ENCODE measurements at places on chromosomes 2 and 18. TPM values are rescaled to one million over a fixed set of nuclear protein-coding genes. Genes with fewer than 3 reads are reported as not detected.
A peak's percentile ranks its signal among the peaks of the same experiment; 100 is the strongest.

DNA sequence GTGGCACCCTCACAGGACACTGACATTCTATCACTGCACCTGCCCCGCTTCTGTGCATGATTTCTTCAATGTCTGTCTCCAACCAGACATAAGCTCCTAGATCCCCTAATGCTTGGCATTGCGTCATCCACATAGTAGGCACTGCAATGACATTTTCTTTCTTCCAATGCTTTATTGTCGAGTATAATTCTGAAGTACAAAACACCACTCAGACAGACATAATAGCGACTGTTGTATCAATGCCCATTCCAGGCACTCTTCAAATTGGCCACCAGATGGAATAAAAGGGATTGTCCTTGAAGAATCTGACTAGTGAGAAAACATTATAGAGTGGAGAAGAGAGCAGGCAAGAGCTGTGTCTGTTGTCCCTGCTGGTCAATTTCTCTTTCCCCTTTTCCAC is 89.0 kb downstream of the LPIN1 start:
- no peak for DNase-seq

DNA sequence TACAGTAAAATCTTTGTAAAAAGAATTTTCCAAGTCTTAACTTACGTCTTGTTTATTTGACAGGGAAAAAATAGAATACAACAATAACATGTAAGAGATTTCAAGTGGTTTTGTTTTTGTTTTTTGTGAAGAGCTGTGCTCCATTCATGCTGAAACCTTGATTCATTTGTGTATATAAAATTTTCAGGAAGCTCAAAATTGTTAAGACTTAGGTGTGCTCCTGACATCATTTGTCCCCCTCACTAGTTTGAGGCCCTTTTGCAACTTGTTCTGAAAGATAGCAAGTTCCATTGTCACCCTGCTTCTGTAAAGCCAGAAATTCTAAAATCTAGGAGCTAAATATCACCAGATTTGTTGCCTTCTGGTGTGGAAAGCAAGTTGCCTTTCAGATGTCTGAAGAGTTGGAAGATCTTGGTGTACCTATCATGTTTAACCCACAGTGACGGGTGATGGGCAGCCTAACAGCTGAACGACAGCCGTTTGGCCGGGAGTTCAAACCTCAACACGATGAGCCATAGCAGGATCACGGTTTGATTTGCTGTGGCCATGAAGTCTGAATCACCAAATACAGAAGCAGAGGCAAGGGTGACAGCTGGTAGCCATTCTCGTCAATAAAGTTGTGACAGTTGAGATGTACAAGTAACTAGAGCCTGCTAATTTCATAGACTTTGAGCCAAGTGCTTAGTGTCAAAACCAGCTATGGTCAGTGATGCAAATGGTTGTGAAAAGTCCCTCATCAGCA is 205.5 kb upstream of the SP5 start:
- DNase-seq = no peak

- no peak for DNase-seq
Measured at GRCh38 chr18:69401972-69402532, 1.4 kb downstream of the DOK6 start.

DNA sequence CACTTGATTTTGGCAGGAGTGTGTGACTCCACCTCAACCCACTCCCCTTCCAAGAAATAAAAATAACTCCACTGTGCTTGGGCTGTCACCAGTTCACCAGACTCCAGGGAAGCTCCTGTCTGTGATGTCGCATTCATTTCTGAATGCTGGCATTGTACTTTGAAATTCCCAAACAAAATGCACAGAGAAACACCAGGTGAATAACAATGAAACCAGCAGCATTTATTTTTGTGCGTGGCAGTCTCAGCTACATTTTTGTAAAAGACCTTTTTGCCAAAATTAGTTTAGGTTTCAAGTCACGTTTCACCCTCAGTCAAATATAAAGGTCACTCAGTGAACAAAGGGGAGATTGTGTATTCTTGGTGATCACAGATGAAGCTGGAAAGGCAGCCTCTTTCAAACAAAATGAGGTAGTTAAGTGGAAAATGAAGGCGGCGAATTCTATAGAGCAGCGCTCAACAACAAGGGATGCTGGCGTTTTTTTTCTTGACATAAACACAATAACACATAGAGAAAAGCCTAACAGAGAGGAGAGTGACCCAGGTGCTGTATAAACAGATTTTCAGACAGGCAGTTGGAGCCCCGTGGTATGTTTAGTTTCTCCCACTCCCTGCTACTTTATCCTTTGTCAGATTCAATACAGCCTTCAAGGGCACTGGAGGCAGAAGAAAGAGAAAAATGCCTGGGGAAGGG is 210.3 kb upstream of the GCFC2 start:
- no peak for DNase-seq

GRCh38 chr2:150517951-150518680 is 30.6 kb upstream of the RND3 start:
- DNase-seq = peak; percentile 84

DNA sequence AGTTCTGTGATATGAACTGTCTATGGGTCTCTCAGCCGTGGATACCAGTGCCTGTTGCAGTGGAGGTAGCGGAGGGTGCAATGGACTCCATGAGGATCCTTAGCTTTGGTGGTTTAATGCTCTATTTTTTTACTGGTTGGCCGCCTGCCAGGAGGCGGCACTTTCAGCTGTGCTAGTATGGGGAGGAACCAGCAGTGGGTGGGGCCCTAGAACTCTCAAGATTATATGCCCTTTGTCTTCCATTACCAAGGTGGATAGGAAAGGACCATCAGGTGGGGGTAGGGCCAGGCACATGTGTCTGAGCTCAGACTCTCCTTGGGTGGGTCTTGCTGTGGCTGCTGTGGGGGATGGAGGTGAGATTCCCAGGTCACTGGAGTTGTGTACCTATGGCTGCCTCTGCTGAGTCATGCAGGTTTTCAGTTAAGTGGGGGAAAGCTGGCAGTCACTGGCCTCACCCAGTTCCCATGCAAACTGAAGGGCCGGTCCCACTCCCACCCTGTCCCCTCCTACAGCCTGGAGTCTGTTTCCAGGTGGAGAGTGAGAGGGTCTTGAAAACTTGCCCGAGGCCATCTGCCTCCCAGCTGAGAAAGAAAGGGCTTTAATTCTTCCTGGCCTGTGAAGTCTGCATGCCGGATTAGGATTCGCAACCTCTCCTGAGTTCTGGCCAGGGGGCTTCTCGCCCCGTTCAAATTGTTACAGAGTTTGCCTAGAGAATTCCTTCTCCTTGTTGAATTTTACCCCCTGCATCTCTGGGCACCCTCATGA is 14.5 kb downstream of the KCNS3 start:
- no peak for DNase-seq

- DNase-seq = no peak
Measured at GRCh38 chr18:41842886-41843285, 112.1 kb upstream of the PIK3C3 start.

GRCh38 chr2:153004627-153005026 is 286.2 kb downstream of the ARL6IP6 start:
- no peak for DNase-seq

GRCh38 chr2:212921061-212921460 is 230.4 kb downstream of the IKZF2 start:
- no peak for DNase-seq

GRCh38 chr2:5392658-5393057 is 299.5 kb upstream of the SOX11 start:
- DNase-seq = no peak

DNA sequence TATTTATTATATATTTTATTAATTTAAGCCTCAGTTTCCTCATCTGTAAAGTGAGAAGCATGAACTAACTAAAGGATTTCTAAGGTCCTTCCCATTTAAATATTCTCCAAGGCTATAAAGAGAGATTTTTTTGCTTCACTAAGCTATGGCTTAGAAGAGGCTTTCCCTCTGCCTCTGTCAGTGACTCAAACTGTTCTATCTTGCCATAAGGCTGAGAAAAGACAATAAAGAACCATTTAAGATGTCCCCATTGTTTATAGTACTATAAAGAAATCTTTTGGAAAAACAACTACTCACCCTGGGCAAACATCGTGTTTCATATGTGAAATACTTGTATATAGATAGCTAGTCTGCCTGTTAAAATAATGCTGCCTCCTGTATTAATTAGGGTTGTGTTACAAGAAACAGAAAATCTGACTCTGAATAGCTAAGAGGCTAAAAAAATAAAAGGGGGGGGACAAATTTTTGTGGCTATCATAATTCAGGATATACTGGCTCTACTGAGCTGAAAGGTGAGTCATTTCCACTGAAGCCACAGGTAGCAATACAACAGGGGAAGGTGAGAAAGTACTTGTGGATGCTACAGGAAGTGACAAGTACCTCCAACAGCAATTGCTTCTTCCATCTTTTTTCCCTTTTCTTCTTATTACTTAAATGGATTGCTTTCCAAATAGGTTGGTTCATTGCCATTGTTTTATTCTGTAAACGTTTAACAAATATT is 25.4 kb downstream of the EPHA4 start:
- DNase-seq = no peak

- no peak for DNase-seq
Measured at GRCh38 chr2:67802291-67802690, 260.5 kb downstream of the C1D start.

GRCh38 chr2:65608916-65609315 is 176.5 kb upstream of the SPRED2 start:
- no peak for DNase-seq

CPLX4 gene
- not detected for total RNA-seq

GRCh38 chr2:200380091-200380561 is 73.6 kb downstream of the SPATS2L start:
- DNase-seq = peak; percentile 41

DNA sequence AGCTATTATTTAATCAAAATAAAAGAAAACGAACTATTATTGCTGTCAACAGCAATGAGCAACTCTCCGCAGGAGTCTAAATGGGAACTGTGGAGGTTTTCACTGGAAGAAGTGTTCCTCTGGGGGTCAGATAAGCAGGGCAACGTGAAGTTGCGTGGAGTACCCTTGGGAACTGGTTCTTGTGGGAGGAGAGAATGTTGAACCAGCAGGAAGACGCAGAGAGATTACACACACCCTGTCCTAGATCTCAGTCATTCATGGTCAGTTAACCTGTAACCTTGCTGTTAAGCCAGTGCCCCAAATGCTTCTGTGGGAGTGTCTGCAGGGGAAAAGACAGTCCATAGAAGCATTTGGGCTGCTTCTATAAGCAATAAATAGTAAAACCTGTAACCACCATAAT is 20.4 kb upstream of the CABLES1 start:
- peak; percentile 70 for DNase-seq

DNA sequence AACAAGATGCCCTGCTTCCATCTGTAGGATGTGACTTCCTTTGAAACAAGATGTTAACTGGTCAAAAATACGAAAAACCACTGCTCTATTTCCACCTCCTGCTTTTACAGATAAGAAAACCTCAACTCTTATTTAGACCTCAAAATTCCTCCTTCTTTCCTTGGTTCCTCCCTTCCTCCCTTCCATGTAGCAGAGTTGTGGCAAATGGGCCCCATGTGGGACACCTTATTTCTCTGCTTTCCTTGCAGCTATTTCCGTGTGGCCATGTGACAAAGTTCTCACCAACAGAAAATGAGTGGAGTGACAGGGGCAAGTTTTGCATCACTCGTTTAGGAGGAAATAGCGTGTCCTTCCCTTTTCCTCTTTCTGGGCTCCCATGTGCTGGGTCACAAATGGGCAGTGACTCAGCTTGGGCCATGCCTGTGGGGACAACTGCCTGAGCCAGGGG is 69.4 kb upstream of the SMAD2 start:
- DNase-seq = no peak

DNA sequence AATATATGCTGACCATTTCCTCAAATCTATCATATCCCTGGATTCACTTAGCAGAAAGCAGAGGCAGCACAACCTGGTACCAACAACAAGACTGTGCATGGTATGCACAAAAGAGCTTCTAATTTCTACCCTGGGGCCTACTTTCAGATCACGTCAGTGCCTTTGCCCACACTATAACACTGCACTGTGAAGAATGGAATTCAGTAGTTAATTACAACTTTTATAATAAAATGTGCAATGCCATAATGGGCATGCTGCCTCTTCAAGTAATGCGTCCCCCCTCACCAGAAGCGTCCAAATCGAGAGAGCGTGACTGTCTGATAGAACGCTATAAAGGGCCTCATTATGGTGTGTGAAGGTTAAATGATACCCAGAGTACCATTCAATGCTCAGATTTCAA is 328.1 kb upstream of the PKDCC start:
- no peak for DNase-seq

GALNT13 gene
- total RNA-seq = not detected

DNA sequence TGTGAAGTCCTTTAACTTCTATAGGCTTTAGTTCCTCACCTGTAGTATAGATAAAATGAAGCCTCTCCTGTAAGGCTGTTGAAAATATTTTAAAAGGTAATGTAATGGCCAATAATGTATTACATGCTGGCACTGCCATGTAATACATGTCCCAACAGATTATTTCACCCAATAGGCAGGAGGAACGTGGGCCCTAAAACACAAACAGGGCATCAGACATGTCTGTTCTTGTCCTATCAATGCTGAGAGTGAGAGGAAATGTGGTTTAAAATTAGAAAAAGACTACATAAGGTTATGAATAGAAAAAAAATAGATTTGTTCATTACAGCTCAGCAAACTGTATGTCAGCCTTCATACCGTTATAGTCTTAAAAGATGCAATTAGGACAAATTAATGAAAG is 492.7 kb upstream of the DDX18 start:
- DNase-seq = no peak

WNT6 gene
- not detected for total RNA-seq

SLC4A3 gene
- total RNA-seq = 1.1 TPM

- DNase-seq = no peak
Measured at GRCh38 chr18:39635966-39636365, 2070.4 kb upstream of the CELF4 start.

- DNase-seq = peak; percentile 29
Measured at GRCh38 chr2:200625282-200625681, 39.5 kb downstream of the AOX1 start.

- no peak for DNase-seq
Measured at GRCh38 chr2:137924019-137924418, 40.3 kb upstream of the HNMT start.

DNA sequence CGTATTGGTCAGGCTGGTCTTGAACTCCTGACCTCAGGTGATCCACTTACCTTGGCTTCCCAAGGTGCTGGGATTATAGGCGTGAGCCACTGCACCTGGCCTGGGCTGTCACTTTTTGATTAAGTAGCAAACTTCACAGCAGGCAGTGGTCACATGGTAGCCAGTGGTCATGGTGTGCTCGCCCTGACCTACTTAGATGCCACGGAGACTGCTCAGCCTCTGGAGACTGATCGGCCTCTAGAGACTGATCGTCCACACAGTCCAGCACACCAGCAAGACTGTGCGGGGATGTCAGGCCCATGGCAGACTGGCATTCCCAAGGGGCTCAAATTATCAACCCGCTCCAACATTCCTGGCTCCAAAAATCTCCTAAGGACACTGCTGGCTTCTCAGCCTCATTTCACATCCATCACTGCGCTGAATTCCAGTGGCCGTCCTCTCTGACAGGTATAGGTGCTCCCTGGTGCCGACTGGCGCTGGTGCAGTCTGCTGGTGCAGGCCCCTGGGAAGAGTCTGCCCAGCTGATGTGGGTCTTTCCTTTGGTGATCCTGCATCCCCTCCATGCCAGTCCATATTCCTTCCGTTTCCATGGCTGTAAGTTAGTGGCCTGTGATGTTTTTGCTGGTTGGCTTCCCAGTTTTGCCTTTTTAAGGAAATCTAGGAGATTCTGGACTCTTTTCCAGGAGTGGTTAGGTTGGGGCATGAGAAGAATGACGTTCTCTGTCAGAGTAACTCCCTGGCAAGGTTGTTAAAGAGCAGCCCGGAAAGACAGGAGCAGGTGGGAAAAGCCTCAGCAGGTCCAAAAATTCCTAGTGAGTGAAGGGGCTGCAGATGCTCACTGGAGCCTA is 374.5 kb upstream of the HS6ST1 start:
- no peak for DNase-seq

GRCh38 chr2:20677301-20678085 is 10.5 kb downstream of the GDF7 start:
- no peak for DNase-seq

- peak; percentile 26 for DNase-seq
Measured at GRCh38 chr18:69528435-69528834, 127.7 kb downstream of the DOK6 start.
